ENCODE measurements at places on chromosomes 13 and 19. TPM values are rescaled to one million over a fixed set of nuclear protein-coding genes. Genes with fewer than 3 reads are reported as not detected.

DNA sequence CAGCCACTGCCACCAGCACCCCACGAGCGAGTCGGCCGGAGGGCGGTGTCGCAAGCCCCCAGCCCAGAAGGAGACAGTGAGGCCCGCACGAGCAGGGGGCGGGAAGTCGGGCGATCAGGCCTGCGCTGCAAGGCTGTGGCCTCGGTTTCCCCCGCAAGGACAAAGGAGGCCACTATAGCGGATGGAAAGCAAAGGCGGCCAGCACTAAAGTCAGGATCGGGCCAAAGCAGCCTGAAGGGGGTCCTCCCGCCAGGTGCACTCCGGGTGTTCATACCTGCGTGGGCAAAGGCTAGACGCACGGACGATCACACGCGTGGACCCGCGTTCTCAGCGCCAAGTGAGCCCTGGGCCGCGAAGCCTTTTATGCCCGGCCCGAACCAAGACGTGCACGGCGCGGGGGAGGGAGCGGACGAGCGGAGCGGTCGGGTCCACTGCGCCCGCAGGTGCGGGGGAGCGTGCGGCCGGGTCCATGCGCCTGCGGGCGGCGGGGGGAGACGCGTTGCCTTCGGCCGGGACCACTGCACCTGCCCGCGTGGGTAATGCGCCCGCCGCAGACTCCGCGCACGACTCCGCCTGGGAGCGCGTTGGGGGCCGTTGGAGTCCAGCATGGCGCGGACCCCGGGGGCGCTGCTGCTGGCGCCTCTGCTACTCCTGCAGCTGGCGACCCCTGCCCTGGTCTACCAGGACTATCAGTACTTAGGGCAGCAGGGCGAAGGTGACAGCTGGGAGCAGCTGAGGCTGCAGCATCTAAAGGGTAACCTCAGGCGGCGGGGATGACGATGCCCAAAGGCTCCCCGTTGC lies at the start of the genes PRDX2 and THSD8:
PRDX2 (minus strand) TSS at position 335 of the 801 bp plus-strand sequence. CDS start 539 bp downstream, outside the sequence.
THSD8 (plus strand) TSS at position 604 of the 801 bp plus-strand sequence; CDS start at position 607, 3 bp downstream.
- DNase-seq = no peak
- H3K27me3 ChIP-seq = no peaks in the 10 kb centered on the region
- H3K4me1 ChIP-seq = peaks cover 14% of the 10 kb centered on the region
- peak within 1 kb of the TSS; percentile 63 for H3K27ac ChIP-seq
- peak within 1 kb of the TSS; percentile 95 for H3K4me3 ChIP-seq

Gene PSG7
- total RNA-seq = not detected

- DNase-seq = no peak
- no peaks in the 10 kb centered on the region for H3K36me3 ChIP-seq
- no peaks in the 10 kb centered on the region for H3K4me1 ChIP-seq
- no peaks in the 10 kb centered on the region for H3K27me3 ChIP-seq
- no peak overlapping the region for H3K4me3 ChIP-seq
Observed at GRCh38 chr19:35476149-35476548, 14.1 kb downstream of the KRTDAP start.

DNA sequence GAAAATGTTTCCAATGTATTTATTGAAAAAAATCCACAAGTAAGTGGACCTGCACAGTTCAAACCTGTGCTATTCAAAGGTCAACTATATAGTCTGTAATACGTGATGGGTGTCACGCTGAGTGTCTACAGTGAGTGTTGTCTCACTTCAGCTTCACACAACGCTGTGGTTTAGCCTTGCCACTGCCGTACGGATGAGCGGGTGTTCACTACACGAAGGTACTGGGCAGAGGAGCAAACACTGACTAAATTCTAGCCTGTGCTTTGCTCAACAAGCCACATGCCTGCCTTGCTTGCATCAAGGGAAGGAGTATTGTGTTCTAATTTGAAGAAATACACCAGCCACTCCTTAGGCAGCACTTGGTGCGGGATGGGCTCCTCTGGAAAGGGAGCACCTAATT lies 3.4 kb upstream of the FFAR3 start:
- DNase-seq = peak; percentile 65
- H3K27ac ChIP-seq = peak overlapping the region; percentile 35
- no peaks in the 10 kb centered on the region for H3K36me3 ChIP-seq
- H3K27me3 ChIP-seq = no peaks in the 10 kb centered on the region
- H3K4me1 ChIP-seq = peaks cover 22% of the 10 kb centered on the region

Gene LRG1
- 1.2 TPM for total RNA-seq

- no peak overlapping the region for H3K27ac ChIP-seq
- H3K4me1 ChIP-seq = no peaks in the 10 kb centered on the region
- H3K4me3 ChIP-seq = no peak overlapping the region
- DNase-seq = no peak
- H3K27me3 ChIP-seq = no peaks in the 10 kb centered on the region
Observed at GRCh38 chr19:7460562-7460966, 28.3 kb downstream of the PEX11G start.

GRCh38 chr13:36992362-36992761 lies 6.8 kb downstream of the ALG5 start:
- DNase-seq = no peak
- no peaks in the 10 kb centered on the region for H3K4me1 ChIP-seq
- peaks cover 8% of the 10 kb centered on the region for H3K36me3 ChIP-seq
- no peak overlapping the region for H3K27ac ChIP-seq

Gene OR4F17
- not detected for total RNA-seq

GRCh38 chr13:51425410-51426042 lies 27.3 kb downstream of the INTS6 start:
- H3K4me3 ChIP-seq = no peak overlapping the region
- no peak overlapping the region for H3K27ac ChIP-seq
- peaks cover 31% of the 10 kb centered on the region for H3K4me1 ChIP-seq
- no peak for DNase-seq

GRCh38 chr13:110562696-110563462 lies 1.4 kb upstream of the RAB20 start:
- H3K4me3 ChIP-seq = peak overlapping the region; percentile 89
- peaks cover 2% of the 10 kb centered on the region for H3K4me1 ChIP-seq
- no peaks in the 10 kb centered on the region for H3K36me3 ChIP-seq
- no peaks in the 10 kb centered on the region for H3K27me3 ChIP-seq
- no peak overlapping the region for H3K27ac ChIP-seq

GRCh38 chr19:1154731-1155351 lies 19.2 kb downstream of the SBNO2 start:
- H3K27me3 ChIP-seq = no peaks in the 10 kb centered on the region
- no peak overlapping the region for H3K27ac ChIP-seq
- no peak for DNase-seq

DNA sequence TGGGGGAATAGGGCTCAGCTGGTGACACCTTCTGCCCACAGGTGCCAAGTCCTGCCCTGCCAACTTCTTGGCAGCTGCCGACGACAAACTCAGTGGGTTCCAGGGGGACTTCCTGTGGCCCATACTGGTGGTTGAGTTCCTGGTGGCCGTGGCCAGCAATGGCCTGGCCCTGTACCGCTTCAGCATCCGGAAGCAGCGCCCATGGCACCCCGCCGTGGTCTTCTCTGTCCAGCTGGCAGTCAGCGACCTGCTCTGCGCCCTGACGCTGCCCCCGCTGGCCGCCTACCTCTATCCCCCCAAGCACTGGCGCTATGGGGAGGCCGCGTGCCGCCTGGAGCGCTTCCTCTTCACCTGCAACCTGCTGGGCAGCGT lies 2.1 kb downstream of the P2RY11 start:
- H3K27ac ChIP-seq = peak overlapping the region; percentile 62
- no peaks in the 10 kb centered on the region for H3K27me3 ChIP-seq
- H3K4me3 ChIP-seq = no peak overlapping the region
- no peak for DNase-seq

Gene SLITRK5
- total RNA-seq = not detected

- no peaks in the 10 kb centered on the region for H3K27me3 ChIP-seq
- H3K4me3 ChIP-seq = no peak overlapping the region
- H3K36me3 ChIP-seq = no peaks in the 10 kb centered on the region
- no peaks in the 10 kb centered on the region for H3K4me1 ChIP-seq
Observed at GRCh38 chr19:53865523-53865917, 2.2 kb upstream of the MYADM start.

DNA sequence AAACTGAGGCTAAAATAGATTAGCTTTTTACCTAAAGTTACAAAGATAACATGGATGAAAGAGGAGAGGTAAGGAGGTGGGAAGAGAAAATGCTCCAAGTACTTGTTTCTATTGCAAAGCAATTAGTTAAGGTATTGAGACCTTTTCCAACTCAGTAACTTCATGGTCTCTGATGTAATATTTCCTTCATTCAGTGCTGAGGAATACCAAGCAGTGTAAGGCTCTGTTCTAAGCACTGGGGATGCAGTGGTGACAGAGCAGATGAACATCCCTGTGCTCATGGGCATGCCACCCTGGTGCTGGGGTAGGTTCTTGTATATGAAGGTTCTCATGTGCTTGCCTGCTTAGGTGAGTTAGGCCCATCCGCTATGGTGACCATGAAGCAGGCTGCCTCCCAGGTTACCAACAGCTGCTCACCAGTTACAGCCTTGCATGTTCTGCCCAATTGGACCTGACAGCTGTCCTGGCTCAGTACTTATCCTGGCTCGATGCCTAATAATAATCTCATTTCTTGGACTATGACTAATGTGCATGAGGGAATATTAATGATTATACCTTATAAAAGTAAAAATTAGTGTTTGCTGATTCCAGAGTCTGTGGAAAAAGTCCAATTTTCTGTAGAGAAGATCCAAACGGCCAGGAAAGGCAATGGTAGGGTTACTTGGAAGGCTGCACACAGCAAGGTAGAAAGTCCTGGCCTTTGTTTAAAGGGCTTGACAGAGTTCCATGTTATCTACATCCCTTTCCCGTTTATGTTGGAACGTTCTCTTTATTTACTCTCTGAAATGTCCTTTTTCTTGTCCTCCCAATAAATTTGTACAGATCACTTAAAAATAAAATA lies 48.3 kb downstream of the LATS2 start:
- no peak overlapping the region for H3K27ac ChIP-seq
- H3K27me3 ChIP-seq = no peaks in the 10 kb centered on the region
- no peaks in the 10 kb centered on the region for H3K36me3 ChIP-seq
- DNase-seq = no peak
- H3K4me1 ChIP-seq = no peaks in the 10 kb centered on the region

DNA sequence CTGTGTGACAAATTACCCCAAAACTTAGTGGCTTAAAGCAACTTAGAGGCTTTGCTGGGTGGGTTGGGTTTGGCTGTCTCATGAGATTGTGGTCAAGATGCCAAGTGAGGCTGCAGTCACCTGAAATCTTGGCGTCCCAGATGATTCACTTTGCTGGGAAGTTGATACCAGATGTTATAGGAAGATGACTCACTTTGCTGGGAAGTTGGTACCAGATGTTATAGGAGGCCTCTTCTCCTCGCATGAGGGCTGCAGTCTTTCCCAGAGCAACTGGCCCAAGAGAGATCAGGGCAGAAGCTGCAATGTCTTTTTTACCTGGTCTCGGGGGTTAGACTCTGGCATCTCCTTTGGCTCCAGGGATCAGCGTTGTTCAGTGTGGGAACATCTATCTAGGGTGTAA lies 16.8 kb downstream of the TEX29 start:
- no peak overlapping the region for H3K4me3 ChIP-seq
- H3K27ac ChIP-seq = no peak overlapping the region
- no peaks in the 10 kb centered on the region for H3K4me1 ChIP-seq
- DNase-seq = no peak
- no peaks in the 10 kb centered on the region for H3K36me3 ChIP-seq

Gene WASF3
- 0.10 TPM for total RNA-seq

Gene ZNF285
- 0.19 TPM for total RNA-seq

DNA sequence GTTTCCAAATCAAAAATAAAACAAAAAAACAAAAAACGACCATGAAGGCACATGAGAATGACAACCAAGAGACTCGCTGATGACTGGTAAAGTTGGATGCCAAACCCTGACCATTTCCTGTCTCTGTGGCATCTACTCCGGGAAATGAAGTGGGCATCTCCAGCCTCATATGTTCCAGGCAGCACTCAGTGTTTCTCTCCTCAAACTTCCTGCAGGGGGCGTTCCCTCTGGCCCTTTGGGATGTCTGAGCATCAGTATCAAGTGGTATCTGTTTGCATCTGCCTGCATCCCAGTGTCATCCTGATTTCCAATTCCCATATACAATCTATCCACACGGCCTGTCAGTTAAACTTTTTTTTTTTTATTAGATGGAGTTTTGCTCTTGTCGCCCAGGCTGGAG lies 9.8 kb upstream of the SIGLEC12 start:
- DNase-seq = no peak
- H3K4me1 ChIP-seq = no peaks in the 10 kb centered on the region
- no peak overlapping the region for H3K27ac ChIP-seq
- H3K27me3 ChIP-seq = no peaks in the 10 kb centered on the region
- no peak overlapping the region for H3K4me3 ChIP-seq

- H3K4me1 ChIP-seq = no peaks in the 10 kb centered on the region
- H3K4me3 ChIP-seq = no peak overlapping the region
- H3K27me3 ChIP-seq = no peaks in the 10 kb centered on the region
- DNase-seq = no peak
- no peaks in the 10 kb centered on the region for H3K36me3 ChIP-seq
Observed at GRCh38 chr19:14062558-14062855, 631 bp upstream of the PALM3 start.

DNA sequence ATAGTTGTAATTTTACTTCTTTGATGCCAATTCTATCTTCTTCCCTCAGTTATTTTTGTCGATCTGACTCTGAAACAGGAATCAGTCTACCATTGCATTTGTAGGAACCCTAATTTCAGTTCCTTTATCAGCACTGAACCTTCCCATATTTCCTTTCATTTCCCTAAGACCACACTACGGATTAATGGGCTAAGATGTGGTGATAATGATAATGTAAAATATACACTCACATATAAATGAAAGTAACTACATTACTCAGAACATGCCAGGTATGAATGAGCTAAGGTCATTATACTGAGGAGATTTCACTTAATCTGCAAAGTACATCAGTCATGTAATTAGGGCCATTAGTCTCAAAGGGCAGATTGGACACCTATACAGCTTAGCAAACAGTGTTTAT lies 60.2 kb upstream of the RFC3 start:
- H3K27ac ChIP-seq = peak overlapping the region; percentile 66
- no peaks in the 10 kb centered on the region for H3K36me3 ChIP-seq
- no peak overlapping the region for H3K4me3 ChIP-seq
- DNase-seq = no peak

- H3K4me3 ChIP-seq = no peak overlapping the region
- DNase-seq = no peak
- no peaks in the 10 kb centered on the region for H3K4me1 ChIP-seq
- H3K27me3 ChIP-seq = no peaks in the 10 kb centered on the region
- H3K36me3 ChIP-seq = no peaks in the 10 kb centered on the region
Observed at GRCh38 chr13:60274655-60275054, 110.9 kb upstream of the DIAPH3 start.

GRCh38 chr19:17751103-17751911 lies at the start of gene FCHO1:
Gene FCHO1 (plus strand): TSS chr19:17751477. CDS start chr19:17755165, 3,688 bp downstream.
- H3K27ac ChIP-seq = peak within 1 kb of the TSS; percentile 95
- H3K4me1 ChIP-seq = peaks cover 55% of the 10 kb centered on the region
- no peaks in the 10 kb centered on the region for H3K27me3 ChIP-seq
- peak; percentile 87 for DNase-seq
- H3K36me3 ChIP-seq = no peaks in the 10 kb centered on the region

Gene C1QTNF9B
- total RNA-seq = not detected

DNA sequence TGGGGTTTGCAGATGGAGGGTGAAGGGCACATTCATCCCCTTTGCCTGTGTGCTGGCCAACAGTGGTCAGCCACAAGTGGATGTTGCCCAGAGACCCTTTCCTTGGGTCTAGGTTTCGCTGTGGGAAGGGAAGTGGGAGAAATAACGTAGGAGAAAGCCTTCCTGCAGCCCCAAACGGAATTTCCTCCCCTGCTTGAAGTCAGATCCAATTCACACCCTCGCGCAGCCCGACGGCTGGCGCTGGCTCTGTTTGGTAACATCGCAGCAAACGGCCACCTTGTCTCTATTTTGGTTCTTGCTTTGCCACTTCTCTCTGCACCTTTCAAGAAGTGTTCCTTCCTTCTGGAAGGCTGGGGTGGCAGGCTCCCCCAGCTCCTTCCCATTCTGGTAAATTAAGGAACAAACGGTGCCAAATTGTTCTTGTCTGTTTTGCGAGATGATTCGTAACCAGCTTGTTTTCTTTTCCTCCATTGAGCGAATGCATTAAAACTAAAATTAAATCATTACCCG lies 45.4 kb downstream of the CHST8 start:
- no peaks in the 10 kb centered on the region for H3K4me1 ChIP-seq
- H3K36me3 ChIP-seq = no peaks in the 10 kb centered on the region
- H3K4me3 ChIP-seq = no peak overlapping the region
- no peak for DNase-seq

Gene ZNF99
- total RNA-seq = not detected

Measured in GM12878 (cell line).